ENCODE measurements at places on chromosomes 5 and 9. TPM values are rescaled to one million over a fixed set of nuclear protein-coding genes. Genes with fewer than 3 reads are reported as not detected.

- H3K27me3 ChIP-seq: no peaks in the 10 kb centered on the region
- H3K4me3 ChIP-seq: no peak overlapping the region
- H3K36me3 ChIP-seq: no peaks in the 10 kb centered on the region
- no peak for DNase-seq
- H3K27ac ChIP-seq: no peak overlapping the region
Observed at GRCh38 chr5:70440-70839, 21.5 kb upstream of the PLEKHG4B start.

DNA sequence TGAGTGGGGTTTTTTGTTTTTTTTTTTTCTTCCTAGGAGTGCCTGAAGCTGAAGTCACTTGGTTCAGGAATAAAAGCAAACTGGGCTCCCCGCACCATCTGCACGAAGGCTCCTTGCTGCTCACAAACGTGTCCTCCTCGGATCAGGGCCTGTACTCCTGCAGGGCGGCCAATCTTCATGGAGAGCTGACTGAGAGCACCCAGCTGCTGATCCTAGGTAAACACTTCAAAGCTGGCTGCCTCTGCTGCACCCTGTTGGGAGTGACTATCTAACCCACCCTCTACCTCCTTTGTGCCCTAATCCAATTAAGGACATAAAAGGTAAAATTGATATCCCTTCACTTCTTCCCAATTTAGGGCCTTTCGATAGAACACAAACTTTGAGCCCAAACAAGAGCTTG lies 206.8 kb downstream of the SAXO1 start:
- H3K27ac ChIP-seq: no peak overlapping the region
- H3K4me1 ChIP-seq: peaks cover 8% of the 10 kb centered on the region
- H3K27me3 ChIP-seq: no peaks in the 10 kb centered on the region
- no peak overlapping the region for H3K4me3 ChIP-seq
- DNase-seq: no peak

- peaks cover 3% of the 10 kb centered on the region for H3K4me1 ChIP-seq
- no peak for DNase-seq
- no peaks in the 10 kb centered on the region for H3K36me3 ChIP-seq
- H3K4me3 ChIP-seq: no peak overlapping the region
- no peak overlapping the region for H3K27ac ChIP-seq
Observed at GRCh38 chr9:130242270-130243014, 23.1 kb upstream of the HMCN2 start.

DNA sequence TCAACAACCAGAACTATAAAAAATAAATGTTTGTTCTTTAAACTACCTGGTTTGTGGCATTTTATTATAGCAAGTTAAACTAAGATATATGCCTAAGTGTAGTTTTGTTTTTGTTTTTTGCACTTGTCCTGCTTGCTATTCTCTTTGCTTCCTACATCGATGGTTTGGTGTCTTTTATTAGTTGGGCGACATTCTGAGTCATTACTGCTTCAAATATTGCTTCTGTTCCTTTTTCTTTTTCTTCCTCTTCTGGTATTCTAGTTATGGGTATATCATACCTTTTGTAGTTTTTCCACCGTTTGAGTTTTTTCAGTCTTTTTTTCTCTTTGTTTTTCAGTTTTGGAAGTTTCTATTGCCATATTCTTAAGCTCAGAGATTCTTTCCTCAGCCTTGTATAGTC lies 86.9 kb downstream of the MACIR start:
- H3K27me3 ChIP-seq: no peaks in the 10 kb centered on the region
- no peaks in the 10 kb centered on the region for H3K4me1 ChIP-seq
- no peak overlapping the region for H3K27ac ChIP-seq

DNA sequence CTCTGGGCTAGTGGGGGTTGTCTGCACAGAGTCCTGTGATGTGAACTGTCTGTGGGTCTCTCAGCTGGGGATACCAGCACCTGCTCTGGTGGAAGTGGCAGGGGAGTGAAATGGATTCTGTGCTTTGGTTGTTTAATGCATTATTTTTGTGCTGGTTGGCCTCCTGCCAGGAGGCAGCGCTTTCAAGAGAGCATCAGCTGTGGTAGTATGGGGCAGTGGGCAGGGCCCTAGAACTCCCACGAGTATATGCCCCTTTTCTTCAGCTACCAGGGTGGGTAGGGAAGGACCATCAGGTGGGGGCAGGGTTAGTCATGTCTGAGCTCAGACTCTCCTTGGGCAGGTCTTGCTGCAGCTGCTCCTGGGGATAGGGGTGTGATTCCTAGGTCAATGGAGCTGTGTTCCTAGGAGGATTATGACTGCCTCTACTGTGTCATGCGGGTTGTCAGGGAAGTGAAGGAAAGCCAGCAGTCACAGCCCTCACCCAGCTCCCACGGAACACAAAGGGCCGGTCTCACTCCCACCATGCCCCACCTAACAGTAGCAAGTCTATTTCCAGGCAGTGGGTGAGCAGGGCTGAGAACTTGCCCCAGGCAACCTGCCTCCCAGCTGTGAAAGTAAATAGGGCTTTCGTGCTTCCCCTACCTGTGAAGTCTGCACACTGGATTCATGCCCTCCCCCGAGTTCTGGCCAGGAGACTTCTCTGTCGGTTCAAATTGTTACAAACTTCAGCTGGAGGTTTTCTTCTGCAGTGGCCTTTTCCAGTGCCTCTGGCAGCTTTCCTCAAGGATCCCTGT lies 25.7 kb upstream of the FAM81B start:
- no peak for DNase-seq
- no peaks in the 10 kb centered on the region for H3K27me3 ChIP-seq
- no peak overlapping the region for H3K27ac ChIP-seq
- no peaks in the 10 kb centered on the region for H3K4me1 ChIP-seq

- H3K27ac ChIP-seq: no peak overlapping the region
- no peak for DNase-seq
- H3K27me3 ChIP-seq: no peaks in the 10 kb centered on the region
- peaks cover 2% of the 10 kb centered on the region for H3K36me3 ChIP-seq
- H3K4me3 ChIP-seq: no peak overlapping the region
Observed at GRCh38 chr5:172849606-172850453, 15.8 kb downstream of the ERGIC1 start.

DNA sequence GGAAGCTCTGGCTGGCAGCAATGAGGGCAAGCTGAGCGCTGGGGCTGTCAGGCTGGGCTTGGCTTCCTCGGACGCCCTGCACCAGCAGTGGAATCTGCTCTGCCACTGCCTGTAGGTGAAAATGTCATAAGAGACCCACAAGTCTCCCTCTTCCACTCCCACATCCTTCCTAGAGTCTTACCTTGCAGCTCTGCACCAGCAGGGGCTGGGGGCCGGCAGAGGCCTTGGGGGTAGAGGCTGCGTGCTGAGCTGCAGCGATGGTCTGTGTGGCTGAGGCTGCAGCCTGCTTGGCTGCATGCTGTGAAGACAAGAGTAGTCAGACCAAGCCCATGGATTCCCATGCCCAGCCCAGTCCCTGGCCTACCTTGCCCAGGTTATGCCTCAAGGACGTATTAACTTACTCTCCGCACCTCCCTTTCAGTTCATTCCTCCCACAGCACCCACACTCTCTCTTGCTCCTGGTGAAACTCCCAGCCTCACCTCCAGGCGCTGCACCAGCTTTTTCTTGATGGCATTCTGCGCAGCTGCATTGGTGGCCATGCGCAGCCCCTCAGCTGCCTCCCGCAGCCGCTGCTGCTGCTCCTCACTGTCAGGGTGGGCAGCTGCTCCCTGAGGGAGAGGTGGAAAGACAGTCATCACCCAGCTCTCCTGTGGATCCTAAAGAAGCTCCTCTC lies 17.3 kb downstream of the TLN1 start:
- DNase-seq: no peak
- H3K4me3 ChIP-seq: no peak overlapping the region
- no peaks in the 10 kb centered on the region for H3K4me1 ChIP-seq
- no peak overlapping the region for H3K27ac ChIP-seq
- H3K27me3 ChIP-seq: no peaks in the 10 kb centered on the region

DNA sequence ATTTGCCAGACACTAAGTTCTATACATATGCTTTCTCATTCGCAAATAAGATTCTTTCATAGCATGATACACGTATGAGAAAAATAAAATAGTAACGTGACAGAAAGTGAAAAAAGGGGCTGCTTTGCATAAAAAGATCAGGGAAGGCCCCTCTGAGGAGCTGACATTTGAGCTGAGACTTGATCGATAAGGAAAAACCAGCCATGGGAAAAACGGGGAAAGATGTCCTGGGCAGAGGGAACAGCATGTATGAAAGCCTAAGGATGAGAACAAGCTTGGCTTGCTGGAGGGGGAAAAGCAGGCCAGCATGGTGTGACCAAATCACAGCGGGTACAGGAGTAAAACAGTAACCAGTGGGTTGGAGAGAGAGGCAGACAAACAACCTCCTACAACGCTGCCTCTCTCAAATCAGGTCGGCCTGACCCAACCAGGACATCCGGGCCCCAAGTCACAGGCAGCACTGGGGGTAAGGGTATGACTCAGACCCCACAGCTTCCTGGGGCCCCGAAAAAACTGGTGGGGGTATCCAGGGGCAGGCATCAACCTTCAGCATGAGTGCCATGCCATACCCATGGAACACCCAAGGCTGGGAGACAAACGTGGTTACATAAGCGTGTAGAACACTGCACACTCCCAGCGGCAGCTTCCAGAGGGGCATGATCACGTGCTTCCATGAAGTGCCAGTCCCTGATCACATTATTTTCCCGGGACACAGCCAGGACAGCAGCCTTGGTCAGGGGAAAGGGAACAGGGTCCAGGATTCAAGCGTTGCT lies 2.2 kb downstream of the TNIP1 start:
- H3K27me3 ChIP-seq: no peaks in the 10 kb centered on the region
- no peak overlapping the region for H3K27ac ChIP-seq
- no peak for DNase-seq
- no peak overlapping the region for H3K4me3 ChIP-seq

DNA sequence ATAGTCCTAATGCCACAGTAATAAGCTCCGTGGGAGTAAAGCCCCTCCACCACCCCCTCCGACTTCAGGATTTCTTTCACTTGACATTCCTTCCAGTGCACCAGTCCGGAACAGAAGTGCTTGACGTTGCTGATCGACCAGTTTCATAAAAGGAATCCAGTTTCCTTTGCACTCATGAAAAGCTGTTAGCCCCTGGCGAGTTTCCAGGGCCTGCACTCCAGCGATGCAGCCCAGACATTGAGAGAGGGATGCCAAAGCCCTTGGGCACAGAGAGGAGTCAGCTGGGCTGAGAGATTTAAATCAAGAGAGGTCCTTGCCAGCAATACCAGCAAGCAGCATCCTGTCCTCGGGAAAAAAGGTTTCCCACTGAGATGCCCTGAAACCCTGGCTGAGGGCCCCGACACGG lies 170.1 kb downstream of the GABBR2 start:
- peak; percentile 85 for DNase-seq
- no peak overlapping the region for H3K27ac ChIP-seq
- H3K36me3 ChIP-seq: no peaks in the 10 kb centered on the region
- no peak overlapping the region for H3K4me3 ChIP-seq
- H3K27me3 ChIP-seq: no peaks in the 10 kb centered on the region

GRCh38 chr9:137814841-137815240 lies 62.7 kb upstream of the CACNA1B start:
- H3K27me3 ChIP-seq: no peaks in the 10 kb centered on the region
- no peak for DNase-seq
- peaks cover 74% of the 10 kb centered on the region for H3K36me3 ChIP-seq
- no peak overlapping the region for H3K27ac ChIP-seq
- no peaks in the 10 kb centered on the region for H3K4me1 ChIP-seq

DNA sequence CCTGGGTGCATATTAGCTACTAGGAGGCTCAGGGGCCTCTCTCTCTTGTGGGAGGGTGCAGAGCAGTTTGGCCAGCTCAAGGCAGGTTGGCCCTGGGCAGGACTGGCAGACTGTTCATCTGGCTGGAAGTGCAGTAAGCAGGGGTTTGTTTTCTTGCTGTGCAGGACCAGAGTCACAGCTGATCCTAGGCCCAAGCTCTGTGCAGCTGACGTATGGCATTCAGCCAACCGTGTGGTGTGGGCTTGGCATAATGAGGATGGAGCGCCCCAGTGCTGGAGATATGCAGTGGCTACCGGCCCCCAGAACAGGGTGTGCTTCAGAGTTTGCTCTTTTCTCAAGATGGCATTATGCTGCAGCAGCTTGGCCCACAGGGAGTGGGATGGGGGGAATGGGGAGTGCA lies 31.0 kb upstream of the PHF24 start:
- no peak for DNase-seq
- H3K4me1 ChIP-seq: no peaks in the 10 kb centered on the region
- H3K36me3 ChIP-seq: no peaks in the 10 kb centered on the region
- no peaks in the 10 kb centered on the region for H3K27me3 ChIP-seq
- H3K4me3 ChIP-seq: no peak overlapping the region
- H3K27ac ChIP-seq: no peak overlapping the region

DNA sequence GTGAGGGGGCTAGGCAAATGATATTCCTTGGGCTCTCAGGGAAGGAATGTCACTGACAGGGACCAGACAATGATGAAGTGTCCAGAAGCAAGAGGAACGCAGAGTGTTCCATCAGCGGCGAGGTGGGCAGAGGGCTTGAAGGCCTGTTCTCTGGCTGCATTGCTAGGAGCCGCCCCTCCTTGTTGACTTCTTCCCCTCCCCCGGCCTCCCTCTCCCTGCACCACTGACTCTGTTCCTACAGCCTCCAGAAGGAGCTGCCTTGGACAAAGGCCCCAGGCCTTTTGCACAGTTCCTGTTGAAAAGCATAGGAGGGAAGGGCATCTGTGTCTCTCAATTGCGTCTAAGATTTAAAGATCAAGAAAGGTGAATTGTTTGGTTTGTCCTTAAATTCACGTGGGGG lies 12.4 kb downstream of the TLX3 start:
- DNase-seq: no peak
- H3K36me3 ChIP-seq: no peaks in the 10 kb centered on the region
- H3K27me3 ChIP-seq: peaks cover 90% of the 10 kb centered on the region
- no peak overlapping the region for H3K4me3 ChIP-seq
- peaks cover 2% of the 10 kb centered on the region for H3K4me1 ChIP-seq

DNA sequence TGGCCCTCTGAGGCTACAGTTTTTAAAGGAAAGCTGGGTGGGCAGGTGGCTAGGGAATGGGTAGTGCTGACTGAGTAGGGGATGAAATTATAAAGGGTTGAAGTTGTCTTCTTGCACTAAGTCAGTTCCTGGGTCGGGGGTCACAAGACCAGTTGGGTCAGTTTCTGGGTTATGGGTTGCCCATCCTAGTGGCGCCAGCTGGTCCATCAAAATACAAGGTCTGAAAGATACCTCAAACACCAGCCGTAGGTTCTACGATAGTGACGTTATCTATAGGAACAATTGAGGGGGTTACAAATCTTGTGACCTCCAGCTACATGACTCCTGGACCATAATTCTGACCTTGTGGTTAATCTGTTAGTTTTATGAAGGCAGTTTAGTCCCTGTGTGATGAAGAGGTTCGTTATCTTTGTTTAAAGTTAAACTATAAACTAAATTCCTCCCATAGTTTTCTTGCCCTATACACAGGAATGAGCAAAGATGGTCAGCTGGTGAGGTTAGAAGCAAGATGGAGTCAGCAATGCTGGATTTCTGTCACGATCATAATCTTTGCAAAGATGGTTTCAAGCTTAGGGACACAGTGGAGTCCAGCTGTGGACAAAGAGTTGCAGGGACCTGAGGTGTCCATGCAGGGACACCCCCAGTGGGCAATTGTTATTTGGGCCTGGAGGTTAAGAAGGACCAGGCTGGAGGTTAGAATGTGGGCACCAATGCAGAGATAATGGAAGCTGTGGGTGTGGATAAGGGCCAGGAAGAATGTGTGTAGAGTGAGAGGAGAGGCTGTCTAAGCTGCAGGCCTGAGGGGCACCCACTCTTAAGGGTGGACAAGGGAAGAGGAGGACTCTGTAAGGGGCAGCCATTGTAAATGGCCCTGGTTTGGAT lies 14.0 kb upstream of the CREBRF start:
- no peak overlapping the region for H3K4me3 ChIP-seq
- no peak overlapping the region for H3K27ac ChIP-seq
- H3K4me1 ChIP-seq: no peaks in the 10 kb centered on the region
- DNase-seq: no peak
- no peaks in the 10 kb centered on the region for H3K36me3 ChIP-seq

- no peak overlapping the region for H3K4me3 ChIP-seq
- H3K27me3 ChIP-seq: no peaks in the 10 kb centered on the region
- H3K4me1 ChIP-seq: no peaks in the 10 kb centered on the region
Observed at GRCh38 chr5:114450437-114450836, 88.6 kb downstream of the KCNN2 start.

Gene NEURL1B
- total RNA-seq: 26.4 TPM

Gene ARHGEF39
- total RNA-seq: 1.3 TPM

Gene BHMT2
- 1.4 TPM for total RNA-seq

Gene ADAMTS19
- total RNA-seq: 7.8 TPM

Data from lung (tissue), 17 donors.